Stimulated activated CD4-positive, alpha-beta T cell treated with anti-CD3 and anti-CD28 coated beads, Interleukin-2, amount 100 ng/mL, for 4 hours (primary cell): ENCODE measurements at places on chromosomes 7 and 10.
A peak's percentile ranks its signal among the peaks of the same experiment; 100 is the strongest.

- no peak for DNase-seq
Measured at GRCh38 chr10:130656187-130656575, 520.0 kb downstream of the GLRX3 start.

DNA sequence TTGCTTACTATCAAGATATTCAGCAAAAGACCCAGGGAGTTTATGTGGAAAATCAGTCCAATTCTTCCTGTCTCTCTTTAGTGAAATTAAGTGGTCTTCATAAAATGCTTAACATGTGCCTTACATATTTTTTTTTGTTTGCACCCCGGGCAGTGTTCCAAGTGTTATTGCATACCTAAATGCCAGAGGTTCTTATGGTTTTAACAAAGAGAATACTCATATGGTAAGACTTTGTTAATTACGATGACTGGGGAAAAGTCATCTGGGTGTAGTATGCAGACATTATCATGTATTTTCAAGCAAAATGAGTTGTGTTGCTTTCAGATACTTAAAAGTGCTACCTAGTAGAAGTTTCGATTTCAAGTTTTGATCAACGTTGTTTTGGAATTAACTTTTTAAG lies 82.6 kb downstream of the PRKG1 start:
- no peak for DNase-seq

DNA sequence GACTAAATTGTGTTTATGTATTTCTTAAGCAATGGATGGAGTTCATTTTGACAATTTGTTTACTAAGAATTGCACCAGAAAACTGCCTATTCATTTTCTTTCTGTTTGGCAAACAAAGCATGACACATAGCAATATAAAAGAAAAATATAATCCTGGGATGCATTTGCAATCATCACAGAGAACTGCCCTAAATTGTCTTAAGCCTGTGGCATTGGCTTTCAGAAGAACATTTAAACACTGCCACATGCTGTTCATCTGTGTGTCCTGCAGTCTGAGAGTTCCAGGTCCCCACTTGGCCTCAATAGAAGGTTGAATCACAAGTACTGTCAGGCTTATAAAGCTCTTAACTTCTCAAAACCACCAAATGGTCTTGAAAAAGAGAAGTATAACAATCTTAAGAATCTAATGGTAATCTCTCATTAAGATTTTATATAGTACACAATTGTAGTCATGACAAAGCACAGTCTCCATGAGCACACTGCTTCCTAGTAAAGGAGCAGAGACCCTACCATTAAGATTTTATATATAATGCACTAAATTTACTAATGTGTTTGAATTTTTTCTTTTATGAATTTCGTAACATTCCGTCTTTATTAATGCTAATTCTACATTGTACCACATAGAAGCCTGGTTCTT lies 29.9 kb downstream of the RNLS start:
- peak; percentile 4 for DNase-seq

DNA sequence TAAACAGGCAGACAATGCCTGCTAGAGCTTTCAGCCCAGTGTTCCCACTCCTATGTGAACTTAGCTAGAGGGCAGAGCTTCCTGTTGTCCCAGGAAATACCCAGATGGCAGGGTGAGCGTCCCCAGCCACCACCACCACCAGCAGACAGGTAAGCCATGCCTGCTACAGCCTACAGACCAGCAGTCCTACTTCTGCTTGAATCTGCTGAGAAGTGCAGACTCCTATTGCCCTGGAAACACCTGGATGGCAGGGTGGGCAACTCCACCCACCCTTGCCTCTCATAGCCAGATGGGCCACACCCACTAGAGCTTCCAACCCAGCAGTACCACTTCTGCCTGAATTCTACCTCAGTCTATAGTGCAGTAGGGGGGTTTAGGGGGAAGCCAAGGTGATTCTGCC lies 64.4 kb downstream of the FBXL13 start:
- no peak for DNase-seq

DNA sequence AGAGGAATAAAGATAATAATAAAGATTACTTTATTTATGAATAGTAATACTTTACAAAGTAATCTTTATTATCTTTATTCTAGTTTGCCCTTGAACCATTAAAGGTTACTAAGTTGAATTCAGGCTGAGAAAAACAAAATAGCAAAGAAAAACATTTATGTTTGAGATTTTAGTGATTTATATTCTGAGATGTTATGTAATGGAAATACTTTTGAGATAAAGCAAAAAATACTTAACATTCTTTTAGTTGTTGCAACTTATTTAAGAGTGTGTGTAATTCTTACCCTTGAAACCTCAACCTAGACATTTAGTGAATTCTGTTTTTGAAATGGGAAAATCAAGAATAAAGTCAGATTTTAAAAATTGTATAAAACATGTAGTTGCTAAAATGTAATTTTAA lies 40.0 kb downstream of the MINPP1 start:
- no peak for DNase-seq

GRCh38 chr10:63268798-63269503 lies 135.8 kb downstream of the NRBF2 start:
- peak; percentile 71 for DNase-seq

DNA sequence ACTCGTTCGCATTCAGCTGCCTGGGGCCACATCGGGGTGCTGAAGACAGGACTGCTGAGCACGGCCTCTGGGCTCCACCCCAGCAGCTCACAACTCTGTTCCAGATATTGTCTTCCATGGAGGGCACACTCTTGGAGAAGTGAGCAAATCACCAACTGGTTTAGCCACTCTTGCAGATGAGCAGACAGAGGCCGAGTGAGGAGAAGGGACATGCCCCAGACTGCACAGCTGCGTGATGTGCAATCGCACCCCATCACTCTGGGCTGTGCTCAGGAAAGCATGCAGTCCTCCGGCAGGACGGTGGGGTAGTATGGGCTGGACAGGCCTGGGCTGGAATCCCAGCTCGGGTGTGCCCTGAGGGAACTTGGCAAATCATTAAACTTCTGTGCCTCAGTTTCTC lies 111.6 kb downstream of the FAM53B start:
- no peak for DNase-seq

DNA sequence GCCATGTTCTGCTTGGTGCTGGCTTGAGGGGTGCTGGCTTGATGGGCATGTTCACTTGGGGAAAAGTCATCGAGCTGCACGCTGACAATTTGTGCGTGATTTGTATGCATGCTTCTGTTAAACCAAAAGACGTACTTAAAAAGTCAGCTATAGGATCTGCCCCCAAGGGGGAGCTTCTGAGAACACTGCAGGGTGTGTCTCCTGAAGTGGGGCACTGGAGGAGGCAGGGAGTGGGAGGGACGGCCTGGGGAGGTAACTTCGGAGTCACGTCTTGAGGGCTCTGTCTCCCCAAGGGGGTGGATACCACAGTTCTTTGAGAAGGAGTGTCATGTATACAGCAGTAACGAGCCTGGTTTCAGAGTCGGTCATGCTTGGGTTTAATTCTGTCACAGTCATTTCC lies 406.5 kb downstream of the PLXNA4 start:
- DNase-seq: no peak

- DNase-seq: no peak
Measured at GRCh38 chr7:151669762-151670161, 150.1 kb upstream of the RHEB start.

DNA sequence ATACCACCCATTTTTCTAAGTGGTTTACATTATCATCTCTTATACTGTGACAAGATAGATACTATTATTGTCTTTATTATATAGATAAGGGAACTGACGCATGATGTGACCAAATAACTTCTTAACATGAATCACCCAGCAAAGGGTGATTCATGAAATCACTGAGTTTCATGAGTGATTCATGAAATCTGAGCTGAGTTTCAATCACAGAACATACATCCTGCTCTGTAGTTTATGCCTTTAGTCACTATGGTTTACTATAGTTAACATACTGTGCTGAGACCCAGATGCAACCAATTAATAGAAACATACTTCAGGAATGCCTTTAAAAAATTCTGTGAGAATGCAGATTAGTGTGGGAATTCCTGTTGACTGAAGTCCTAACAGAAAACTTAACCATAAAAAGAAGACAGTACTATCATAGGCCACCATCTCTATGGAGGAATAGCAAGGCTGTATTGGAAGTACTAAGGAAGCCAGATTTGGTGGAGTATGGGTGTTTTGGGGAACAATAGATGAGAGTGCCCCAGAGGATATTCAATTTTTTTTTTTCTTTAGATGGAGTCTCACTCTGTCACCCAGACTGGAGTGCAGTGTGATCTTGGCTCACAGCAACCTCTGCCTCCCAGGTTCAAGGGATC lies 43.1 kb upstream of the SEMA3A start:
- DNase-seq: no peak
